SHP77 treated with DMSO at 0.1 percent for 48 hours (cell line): ENCODE measurements at places on chromosomes 1 and 21.

DNA sequence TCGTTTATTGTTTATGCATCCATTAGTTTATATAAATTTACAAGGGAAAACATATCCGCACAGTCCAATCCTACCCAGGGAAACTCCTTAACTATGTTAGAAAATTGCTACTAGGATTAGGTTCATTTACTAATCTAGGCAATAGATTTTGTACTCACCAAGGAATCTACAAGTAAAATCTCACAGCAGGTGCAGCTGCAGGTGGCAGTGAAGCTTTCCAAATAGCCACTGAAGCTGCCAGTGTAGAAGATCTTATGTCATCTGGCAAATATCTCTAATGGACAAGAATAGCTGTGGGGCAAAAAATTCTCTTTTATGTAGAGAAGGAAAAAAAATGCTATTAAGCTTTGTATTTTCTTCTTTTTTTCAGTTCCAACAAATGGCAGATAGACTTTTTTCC, 963.4 kb upstream of the ADGRL4 start:
- DNase-seq = peak; percentile 22

DNA sequence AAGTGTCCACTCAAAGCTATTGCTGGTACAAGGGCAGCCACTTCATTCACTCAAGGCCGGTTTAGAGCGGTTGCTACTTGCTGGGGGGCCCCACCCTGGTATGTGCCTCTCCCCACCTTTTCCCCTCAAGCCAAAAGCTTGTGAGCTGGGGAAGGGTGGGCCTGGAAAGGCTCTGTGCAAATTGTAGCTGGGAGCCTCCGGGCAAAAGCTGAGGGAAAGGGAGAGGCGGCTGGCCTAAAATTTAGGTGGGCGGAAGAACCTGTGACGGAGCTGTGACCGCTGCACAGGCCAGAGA, 306 bp upstream of the SH3D21 start:
- DNase-seq = no peak

GRCh38 chr1:54883349-54884102, 3.5 kb downstream of the DHCR24 start:
- no peak for DNase-seq

GRCh38 chr1:153430561-153430960, 14.2 kb downstream of the S100A7A start:
- DNase-seq = no peak

DNA sequence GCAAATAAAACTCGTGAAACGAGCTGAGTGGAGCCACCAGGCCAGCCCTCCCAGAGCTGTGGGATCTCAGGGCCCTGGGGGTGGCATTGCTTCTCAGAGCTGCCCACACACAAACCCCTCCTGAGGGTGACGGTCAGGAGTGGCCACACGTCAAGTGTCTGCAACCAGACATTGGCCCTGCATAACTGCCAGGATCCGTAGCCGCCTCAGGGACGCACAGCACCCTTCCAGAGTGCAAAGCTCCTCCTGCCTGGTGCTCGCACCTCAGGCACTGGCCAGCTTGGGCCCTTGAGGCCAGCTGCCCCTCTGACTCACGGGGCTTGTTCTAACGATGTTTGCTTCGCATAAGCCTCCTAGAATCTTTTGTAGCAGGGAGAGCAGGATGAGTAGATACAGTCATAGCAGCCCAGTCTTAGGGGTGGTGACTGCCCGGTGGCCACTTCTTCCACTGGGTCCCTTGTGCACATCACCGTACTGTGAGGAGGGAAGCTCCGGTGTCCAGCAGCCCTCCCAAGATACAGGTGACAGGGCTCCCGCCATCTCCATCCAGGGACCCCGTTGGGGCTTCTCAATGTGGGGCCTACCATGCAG, 5.0 kb downstream of the WNT3A start:
- DNase-seq = no peak

DNA sequence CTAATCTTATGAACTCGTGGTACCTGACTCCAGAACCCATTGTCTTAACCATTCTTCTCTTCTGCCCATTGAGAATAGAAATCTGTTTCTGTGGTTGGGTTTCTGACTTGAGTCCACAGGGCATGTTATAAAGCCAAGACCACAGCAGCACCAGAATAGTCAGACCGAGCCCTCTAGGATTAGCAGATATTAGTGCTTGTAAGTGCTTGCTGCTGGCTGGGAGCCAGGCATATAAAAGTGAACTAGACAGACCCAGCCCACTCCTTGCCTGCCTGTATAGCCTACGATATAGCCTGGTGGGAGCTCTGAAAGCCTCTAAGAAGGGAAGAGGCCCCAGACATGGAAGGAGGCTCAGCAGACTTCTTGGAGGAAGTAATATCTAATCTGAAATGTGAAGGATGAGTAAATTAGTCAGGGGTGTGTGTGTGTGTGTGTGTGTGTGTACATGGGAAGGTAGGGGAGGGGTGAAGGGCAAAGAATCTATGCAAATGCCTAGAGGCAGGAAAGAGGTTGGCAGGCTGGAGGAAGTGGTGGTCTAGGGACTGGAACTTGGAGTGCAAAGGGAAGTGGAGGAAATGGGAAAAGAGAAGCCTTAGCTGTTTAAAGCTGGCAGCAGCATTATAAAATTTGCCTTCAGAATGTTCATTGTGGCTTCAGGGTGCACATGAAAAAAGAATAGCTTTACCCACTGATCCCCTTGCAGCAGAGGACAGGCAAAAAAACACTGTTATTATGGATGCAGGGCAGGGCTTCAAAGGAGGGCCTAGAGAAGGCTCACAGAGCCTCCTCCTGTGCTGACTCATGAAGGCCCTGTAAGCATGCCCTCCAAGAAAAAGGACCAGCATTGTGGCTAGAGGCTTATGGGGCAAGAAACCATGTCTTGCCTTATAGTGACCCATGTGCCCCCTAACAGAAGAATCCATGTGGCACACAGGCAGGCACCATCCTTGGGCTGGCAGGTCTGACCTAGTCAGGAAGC, 169.2 kb downstream of the LMX1A start:
- no peak for DNase-seq

DNA sequence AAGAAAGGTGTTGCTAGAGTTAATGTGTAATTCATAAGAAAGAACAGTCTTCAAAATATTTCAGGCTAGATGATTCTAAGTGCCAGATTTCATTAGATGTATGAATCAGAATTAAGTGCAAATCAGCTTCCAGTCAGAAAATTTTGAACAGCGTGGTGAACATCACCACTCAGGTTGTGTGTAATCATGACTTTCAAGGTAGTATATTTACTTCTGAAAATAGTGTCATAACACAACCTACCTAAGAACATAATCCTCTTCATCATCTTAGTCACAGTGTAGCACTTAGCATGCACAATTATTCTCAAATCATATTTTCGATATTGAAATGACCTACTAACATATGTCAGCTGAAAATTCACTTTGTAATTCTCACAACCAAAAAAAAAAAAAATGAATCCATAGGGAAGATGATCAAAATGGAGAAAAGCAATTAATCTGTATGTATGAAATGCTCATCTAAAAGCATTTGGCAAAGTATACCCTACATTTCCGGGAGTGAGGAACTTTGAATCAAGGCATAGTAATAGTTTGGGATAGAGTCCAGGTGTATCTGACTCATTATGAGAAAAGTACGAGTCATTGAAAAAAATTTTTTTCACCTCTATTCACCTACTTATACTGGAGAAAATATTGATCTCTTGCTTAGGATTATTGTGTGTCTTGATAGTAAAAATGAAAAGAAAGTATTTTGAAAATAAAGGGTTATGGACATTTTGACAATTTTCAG, 221.8 kb upstream of the CHRM3 start:
- no peak for DNase-seq

DNA sequence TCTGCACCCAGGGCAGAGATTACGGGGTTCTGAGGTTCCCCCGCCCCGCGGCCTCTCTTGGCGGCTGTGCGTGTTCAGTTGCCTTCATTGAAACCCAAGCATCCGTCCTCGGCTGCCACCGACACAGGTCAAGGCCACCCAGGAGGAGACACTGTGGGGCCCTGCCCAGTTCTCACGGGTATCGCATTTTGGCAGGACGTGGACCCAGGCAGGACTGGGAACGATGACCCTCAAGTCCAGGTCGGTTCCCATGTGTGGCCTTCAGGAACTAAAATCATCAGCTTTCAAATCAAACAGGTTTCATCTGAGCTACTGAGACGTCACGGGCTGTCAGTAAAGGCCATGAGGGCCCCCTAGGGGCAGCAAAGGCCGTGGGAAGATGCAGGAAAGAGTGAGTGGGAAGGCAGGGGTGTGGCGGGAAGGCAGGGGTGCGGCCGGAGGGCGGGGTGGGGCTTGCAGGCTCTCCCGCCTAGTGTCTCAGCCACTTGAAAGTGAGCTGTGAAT, 7.0 kb upstream of the C1orf174 start:
- DNase-seq = no peak
